H7 (cell line): ENCODE measurements at places on chromosomes 1 and 21. TPM values are rescaled to one million over a fixed set of nuclear protein-coding genes. Genes with fewer than 3 reads are reported as not detected.

GRCh38 chr1:26035959-26036755 is 9.8 kb downstream of the SLC30A2 start:
- DNase-seq: peak; percentile 98

DNA sequence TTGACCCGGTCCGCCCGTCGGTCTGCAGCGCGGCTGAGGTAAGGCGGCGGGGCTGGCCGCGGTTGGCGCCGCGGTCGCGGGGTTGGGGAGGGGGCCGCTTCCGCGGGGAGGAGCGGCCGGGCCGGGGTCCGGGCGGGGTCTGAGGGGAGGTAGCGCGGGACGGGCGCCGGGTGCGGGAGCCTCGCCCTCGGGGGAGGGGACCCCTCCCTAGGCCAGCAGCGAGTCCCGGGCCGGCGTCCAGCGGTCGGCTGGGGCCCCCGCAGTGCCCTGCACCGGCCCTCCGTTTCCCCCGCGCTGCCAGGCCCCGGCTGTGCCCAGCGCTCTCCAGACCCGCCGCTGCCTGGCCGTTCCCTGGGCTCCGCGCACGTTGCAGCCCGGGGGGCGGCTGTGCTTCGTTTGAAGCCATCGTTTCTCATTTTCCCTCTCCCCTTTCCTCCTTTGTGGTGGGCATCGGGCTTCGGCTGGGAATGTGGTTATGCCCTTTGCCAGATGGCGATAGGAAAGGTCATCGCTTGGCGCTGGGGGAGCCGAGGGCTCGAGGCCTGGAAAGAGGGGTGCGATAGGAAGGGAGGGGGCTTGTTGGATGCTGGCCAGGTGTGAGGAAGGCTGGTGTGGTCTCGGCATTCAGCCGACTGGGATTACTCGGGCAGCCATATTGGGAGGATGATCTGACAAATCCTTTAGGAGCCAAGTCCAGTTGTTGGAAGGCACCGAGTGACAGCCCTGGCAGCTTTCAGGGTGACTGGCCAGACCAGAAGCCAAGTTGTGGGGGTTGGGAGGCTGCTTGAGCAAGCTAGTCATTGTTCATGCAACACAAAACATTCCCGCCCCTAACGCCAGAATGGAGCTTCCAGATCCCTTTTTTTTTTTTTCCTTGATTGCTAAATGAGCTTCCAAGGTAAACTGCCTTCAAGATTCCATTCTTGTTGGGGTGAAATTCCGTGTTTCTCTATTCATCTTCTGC is 753 bp downstream of the KIF1B start:
- DNase-seq: peak; percentile 83

- no peak for DNase-seq
Observed at GRCh38 chr1:91736146-91736714, 149.7 kb downstream of the TGFBR3 start.

- no peak for DNase-seq
Observed at GRCh38 chr1:215071078-215071477, 11.5 kb upstream of the KCNK2 start.

DNA sequence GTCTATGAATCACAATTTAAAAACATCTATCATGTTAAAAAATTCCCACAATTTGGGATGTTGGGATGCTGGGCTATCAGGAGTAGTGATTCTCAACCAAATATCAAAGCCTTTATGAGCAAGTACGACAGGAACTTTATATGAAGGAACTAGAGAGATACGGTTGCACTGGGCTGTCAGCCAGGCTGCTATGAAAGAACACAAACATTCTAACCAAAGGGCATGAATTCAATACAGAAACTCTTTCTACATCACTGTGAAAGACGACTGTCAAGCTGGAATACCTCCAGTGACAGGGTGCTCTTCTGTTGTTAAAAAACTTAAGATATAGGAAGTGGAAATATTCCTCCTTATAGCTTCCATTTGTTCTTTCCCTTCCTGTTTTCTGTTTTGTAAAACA is 9.8 kb downstream of the CACNA1E start:
- no peak for DNase-seq

DNA sequence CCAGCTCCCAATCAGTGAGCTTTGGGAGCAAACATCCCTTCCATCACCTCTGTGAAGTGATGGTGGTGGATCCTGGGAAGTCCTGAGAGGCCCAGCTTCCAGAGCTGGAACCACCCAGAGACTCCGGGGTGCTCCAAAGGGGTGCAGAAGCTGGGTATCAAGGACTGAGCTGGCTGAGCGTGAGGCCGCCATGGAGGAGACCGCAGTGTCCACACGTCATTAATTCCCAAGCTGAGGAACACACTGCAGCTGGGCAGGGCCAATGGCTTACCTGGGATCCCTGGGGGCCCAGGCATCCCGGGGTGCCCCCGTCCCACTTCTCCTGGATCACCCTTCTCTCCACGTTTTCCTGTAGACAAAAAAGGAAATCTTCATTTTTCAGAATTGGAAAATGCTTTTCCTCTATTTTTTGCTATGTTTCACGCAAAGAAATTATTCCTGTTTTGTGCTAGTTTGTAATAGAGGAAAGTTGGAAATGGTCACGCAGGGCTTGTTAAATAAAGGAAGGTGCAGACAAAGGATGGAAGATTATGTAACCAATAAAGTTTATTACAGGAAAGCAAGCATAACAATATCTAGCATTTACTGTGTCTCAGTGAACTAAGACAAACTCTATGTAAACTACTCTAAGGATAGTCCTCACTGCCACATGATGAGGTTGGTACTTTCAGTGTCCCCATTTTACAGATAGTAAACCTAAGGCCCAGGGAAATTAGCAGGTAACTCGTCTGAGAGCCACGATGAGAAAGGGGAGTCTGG is 15.4 kb downstream of the COL9A2 start:
- peak; percentile 31 for DNase-seq

- DNase-seq: no peak
Observed at GRCh38 chr1:231139125-231139649, 22.7 kb upstream of the TRIM67 start.

DNA sequence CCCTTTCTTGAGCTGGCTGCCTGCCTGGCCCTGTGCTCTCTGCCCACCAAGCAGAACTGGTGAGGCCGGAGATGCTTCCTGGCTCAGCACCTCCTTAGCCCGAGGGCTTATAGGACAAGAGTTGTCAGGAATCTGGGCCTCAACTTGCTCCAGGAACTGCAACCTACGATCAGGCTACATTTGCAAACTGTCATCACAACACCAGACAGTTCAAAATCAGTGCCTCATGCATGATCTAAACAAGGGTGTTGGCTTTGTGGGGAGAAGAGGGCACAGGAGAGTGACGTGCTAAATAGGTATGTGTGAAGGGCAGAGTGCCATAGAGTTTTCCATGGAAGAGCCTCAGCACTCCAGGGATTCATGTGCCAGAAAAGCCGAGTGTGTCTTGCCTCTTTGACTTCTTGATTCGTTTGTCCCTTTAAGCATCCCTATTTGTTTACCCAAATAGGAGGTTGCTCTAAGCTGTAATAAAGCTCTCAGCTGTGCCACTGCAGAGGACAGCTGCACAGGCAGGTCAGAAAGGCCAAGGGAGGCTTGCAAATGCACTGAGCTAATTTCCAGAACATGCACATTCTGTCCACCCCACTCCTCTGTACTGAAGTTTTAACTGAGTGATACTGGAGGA is 30.2 kb upstream of the NEK2 start:
- no peak for DNase-seq

DNA sequence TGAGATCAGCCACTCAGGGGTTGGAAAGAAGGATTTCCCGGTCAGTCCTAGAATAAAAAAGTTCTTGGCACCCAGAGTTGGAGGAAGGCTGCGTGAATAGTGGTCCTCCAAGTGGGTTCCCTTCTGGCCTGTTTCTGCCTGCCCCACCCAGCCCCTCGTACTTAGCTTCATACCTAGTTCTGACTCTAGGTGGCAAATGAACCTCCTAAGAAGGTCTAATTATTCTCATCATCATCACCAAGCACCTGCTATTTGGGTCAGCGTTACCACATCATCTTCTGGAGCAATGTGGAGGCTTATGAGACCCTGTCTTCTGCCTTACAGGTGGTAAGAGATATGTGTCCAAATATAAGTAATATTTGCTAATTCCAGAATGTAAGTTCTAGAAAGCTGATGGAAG is 35.9 kb upstream of the NFASC start:
- peak; percentile 38 for DNase-seq

DNA sequence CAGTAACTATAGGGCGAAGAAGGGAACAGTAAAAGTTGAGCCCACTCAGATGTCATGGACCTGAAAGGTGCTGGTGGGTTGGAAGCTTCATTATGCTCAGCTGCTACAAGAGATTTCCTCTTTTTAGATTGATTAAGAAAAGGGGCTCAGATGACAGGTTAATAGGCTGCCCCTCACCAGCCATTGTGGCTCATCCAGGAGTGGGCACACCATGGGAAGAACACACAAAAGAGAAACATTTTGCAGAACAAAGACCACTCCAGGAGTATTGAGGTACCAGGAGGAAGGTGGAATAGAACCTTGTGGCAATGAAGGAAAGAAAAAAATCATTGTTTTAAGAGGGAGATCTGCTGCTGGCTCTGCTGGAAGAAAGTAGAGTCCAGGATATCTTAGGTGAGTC is 205.5 kb downstream of the RYR2 start:
- DNase-seq: peak; percentile 10

DNA sequence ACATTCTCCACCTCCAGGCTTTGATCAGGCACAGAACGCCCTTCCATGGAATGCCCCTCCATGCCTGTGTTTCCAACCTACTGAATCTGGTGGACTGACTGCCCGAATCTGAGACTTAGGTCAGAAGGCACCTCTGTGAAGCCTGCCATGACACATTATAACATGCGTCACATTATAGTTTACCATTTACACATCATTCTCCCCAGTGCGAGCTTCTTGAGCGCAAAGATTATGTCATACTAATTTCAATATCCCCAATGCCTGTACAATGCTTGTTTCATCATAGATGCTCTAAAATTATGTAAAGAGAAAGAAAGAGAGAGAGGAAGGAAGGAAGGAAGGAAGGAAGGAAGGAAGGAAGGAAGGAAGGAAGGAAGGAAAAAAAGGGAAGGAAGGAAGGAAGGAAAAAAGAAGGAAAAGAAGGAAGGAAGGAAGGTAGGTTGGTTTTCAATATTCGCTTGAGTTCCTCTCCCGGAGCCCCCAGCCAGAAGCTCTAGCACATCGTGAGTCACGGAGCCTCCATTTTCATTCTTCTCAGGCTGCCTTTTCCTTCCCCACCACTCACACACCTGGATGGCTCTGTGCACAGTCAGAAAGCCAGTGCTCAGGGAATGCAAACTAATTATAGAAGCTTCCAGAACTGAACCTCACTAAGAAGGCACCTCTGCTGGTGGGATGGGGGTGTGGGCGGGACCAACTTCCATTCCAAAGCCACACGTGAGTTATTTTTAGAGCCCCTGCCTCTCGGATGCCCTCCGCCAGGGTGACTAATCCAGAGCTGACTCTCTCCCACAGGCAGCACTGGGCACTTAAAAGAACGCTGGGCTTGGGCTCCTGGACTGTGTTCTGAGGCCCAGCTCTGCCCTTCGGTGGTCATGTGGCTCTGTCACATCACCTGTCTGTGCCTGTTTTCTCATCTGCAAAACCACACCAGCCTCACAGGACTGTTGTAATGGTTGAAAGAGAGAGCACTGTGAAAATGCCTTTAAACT is 27.4 kb downstream of the LAMB3 start:
- no peak for DNase-seq

GRCh38 chr1:245365095-245366020 is 210.6 kb downstream of the KIF26B start:
- no peak for DNase-seq

- no peak for DNase-seq
Observed at GRCh38 chr21:44437696-44438431, 17.4 kb upstream of the LRRC3 start.

GRCh38 chr1:91553177-91553591 is 52.5 kb downstream of the CDC7 start:
- DNase-seq: no peak

DNA sequence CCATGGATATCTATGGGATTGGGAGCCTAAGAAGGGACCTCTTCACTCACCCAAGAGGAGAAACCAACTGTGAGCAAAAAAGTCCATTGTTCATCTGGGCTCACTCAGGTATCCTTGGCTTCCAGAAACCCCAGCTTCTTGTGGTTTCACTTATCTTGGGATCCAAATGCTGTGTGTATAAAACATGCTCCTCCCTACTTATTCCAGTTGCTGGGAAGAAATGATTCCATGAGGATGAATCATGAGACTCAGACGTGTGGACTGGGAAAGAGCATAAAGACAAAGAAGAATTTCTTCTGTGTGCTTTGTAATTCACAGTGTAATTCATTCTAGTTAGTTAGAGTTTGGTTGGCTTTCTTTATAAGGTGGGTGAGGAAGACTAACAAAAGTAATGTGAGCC is 283.7 kb downstream of the ZNF648 start:
- DNase-seq: no peak

DNA sequence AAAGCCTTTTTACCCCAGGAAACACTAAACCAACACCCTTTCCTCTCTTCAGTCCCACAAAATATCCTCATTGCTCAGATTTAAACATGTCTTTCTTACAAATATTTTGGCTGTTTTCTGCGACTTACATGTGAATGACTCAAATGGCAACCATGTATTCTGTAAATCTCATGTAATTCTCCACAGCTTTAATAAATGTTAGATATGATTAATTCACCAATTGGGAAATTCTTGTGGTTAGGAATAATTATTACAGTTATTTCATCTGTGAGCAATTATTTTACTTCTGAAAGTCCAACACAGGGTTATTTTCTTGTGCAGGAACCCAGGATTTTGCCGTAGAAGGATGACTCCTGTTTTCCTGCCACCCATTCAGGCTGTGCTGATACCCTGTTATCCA is 431.5 kb downstream of the LMO4 start:
- DNase-seq: no peak

GRCh38 chr1:224205438-224205840 is 22.4 kb downstream of the DEGS1 start:
- no peak for DNase-seq

DNA sequence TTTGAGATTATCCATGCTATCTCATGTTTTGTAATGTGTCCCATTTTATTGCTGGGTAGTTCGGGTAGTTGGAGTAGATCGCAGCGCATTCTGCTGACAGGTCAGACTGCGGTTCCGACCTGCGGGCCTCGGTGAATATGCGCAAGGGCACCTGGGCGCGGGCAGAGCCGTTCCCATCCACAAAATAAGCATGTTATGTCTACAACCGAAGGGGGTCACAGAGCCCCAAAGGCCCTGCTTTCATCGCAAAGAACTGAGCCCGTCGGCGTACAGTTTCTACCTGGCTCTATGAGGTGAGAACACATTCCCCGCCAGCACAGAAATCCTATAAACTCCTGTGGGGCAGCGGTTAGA is 88.4 kb downstream of the PRKAB2 start:
- peak; percentile 58 for DNase-seq

Gene OR2W3
- not detected in 2 replicates for total RNA-seq

Gene PLA2G2F
- total RNA-seq: not detected in 2 replicates

Gene NBPF6
- total RNA-seq: not detected in 2 replicates

Gene GALE
- total RNA-seq: 72.0 and 103 TPM in 2 replicates

Gene COL8A2
- total RNA-seq: 1.6 TPM in 2 replicates

Gene BMP8B
- 0.24 and 0.37 TPM in 2 replicates for total RNA-seq

Gene INPP5B
- total RNA-seq: 34.3 and 35.7 TPM in 2 replicates

Gene PDZK1IP1
- not detected in 2 replicates for total RNA-seq

Gene SLC45A3
- 19.2 and 20.7 TPM in 2 replicates for total RNA-seq

Gene RGS13
- not detected in 2 replicates for total RNA-seq

Gene FAM151A
- not detected in 2 replicates for total RNA-seq

Gene PTPRU
- 24.6 and 28.6 TPM in 2 replicates for total RNA-seq

Gene NMNAT2
- 1.6 and 5.2 TPM in 2 replicates for total RNA-seq

Gene SLC22A15
- 5.5 and 5.9 TPM in 2 replicates for total RNA-seq

Gene THEMIS2
- 27.5 and 38.7 TPM in 2 replicates for total RNA-seq
